Left ventricle myocardium inferior (tissue), 1 donor: ENCODE measurements at places on chromosomes 12 and 14. TPM values are rescaled to one million over a fixed set of nuclear protein-coding genes. Genes with fewer than 3 reads are reported as not detected.

The TRIM9 gene
- 0.27 TPM for total RNA-seq

The TEX22 gene
- total RNA-seq: 0.99 TPM

The RERG gene
- total RNA-seq: 4.5 TPM

The SSPN gene
- total RNA-seq: 67.4 TPM

DNA sequence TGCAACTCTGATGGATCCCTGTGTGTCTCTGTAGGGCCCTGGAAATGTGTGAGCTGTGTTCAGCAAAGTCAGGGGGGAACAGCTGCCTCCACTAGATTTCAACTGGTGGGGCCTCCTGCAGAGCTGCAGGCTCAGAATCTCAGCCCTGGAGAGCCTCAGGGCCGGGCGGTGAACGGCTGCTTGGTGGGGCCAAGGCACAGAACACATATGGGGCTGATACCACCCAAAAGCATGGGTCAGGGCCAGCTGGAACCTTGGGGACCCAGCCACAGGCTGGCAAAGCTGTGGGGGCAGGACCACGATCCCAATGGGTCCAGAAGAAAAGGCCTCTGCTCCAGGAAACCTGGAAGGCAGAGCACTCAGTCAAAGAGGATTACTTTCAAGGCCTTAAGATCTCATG is 878.5 kb downstream of the BCL11B start:
- H3K27me3 ChIP-seq: no peaks in the 10 kb centered on the region

- H3K4me1 ChIP-seq: peaks cover 27% of the 10 kb centered on the region
- H3K36me3 ChIP-seq: peaks cover 81% of the 10 kb centered on the region
- no peak overlapping the region for H3K4me3 ChIP-seq
- no peak overlapping the region for H3K27ac ChIP-seq
- H3K27me3 ChIP-seq: no peaks in the 10 kb centered on the region
These were observed 19.8 kb downstream of the CKB start for GRCh38 chr14:103502877-103503276.

DNA sequence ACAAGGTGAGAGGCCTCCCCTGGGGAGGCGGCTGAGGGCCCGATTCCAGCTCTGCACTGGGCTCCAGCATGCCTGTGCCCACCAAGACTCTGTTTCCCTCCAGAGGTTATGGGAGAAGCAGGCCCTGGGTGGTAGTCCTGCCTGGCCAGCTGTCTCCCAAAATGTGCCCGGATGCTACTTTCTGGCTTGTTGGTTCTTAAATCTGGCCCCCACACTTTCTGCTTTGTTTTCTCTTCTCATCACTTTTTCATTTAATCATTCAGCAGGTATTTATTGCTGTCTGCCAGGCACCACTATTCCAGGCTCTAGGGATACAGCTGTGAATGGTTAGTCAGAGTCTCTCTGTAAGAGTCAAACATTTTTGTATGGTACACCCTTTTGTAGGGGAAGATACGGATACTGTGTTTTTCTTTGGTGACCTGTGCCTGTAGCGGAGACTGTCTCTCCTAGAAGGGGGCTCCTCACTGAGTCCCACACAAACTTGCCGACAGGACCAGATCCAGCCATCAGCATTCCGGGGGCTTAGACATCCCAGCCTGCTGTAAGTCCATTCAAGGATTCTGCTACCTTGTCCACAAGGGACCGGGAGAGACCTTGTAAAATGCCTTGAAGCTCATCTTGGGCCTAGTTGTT is 3.8 kb downstream of the DHRS2 start:
- peaks cover 3% of the 10 kb centered on the region for H3K27me3 ChIP-seq
- H3K4me3 ChIP-seq: no peak overlapping the region
- H3K36me3 ChIP-seq: no peaks in the 10 kb centered on the region
- H3K4me1 ChIP-seq: peaks cover 5% of the 10 kb centered on the region
- DNase-seq: no peak
